ENCODE measurements at places on chromosomes 1 and 21.

DNA sequence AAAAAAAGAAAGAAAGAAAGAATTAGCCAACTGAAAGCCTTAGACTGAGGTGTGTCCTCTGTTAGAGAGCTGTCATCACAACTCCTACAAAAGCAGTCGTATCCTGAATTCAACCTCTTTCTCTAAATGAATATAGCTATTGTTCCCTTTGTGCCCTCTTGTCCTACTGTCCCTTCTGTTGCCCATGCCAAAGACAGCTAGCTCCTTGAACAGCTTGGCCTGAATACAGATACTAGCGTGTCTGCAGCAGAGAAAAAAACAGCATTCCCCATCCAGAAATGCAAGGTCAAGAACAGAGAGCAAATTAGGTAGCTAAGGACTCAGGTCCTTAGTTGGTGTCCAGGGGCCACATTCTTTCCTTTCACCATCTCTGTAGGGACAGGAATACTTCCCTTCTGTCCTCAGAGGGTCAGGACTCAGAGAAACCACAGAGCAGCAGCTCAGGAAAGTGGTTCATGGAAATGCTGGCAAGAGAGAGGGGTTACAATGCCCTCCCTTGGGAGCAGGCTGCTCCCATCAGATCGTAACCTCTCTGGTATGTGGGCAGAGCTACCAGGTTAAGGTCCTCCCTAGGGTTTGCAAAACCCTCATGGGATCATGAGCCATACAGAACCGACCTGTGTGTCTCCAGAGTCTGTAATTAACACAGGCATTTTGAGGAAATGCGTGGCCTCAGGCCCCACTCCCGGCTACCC, 1.8 kb upstream of the ZBTB48 start:
- no peak for DNase-seq

DNA sequence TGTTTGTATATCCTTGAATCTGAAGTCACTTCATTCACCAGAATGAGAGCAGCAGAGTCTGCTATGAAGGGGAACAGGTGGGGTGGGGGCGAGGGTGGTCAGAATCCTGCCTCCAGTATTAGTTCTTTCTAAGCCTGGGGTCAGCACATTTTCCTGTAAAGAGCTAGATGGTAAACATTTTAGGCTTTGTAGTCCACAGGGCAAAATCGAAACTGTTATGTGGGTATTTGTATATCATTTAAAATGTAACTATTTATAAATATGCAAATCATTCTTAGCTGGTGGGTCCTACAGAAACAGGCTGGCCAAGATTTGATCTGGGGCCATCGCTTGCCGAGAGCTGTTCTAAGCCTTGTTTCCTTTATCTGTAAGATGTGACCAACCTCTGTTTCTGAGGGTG, 96.0 kb downstream of the IGSF21 start:
- DNase-seq: no peak

- DNase-seq: peak; percentile 63
Measured at GRCh38 chr21:41361786-41362604, at the start of gene MX2. TSS of gene MX2 (plus strand) at chr21:41362027. CDS start at chr21:41376907, 14,880 bp downstream.

DNA sequence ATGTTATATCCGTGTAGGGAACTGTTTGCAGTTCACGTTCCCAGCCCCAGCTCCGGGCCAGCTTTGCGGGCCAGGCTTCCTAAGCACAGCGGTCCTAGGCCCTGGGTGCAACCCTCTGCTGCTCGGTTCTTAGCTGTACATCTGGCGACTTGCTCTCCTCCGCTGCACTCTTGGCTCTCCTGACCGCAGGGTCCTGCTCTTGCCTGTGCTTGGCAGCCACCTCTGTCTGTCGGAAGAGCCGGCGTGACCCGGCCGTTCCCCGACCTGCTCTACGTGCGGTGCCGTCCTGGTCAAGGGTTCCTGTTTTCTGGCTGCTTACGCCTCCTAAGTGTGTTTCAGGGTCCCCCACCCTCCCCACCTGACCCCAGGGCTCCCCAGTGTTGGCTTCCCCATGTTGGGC, 36.7 kb downstream of the FAAP20 start:
- DNase-seq: no peak

- no peak for DNase-seq
Measured at GRCh38 chr1:43449708-43450069, 4.0 kb downstream of the HYI start.

GRCh38 chr1:212285685-212286555, 710 bp downstream of the PPP2R5A start:
- DNase-seq: peak; percentile 75

- no peak for DNase-seq
Measured at GRCh38 chr1:3602375-3602774, 8.9 kb downstream of the MEGF6 start.

All from activated CD4-positive, CD25-positive, alpha-beta regulatory T cell treated with anti-CD3 and anti-CD28 coated beads, Interleukin-2, amount 50 U/mL, for 72 hours (primary cell).